ENCODE measurements at places on chromosomes 12 and 14. TPM values are rescaled to one million over a fixed set of nuclear protein-coding genes. Genes with fewer than 3 reads are reported as not detected.

The TAS2R7 gene
- total RNA-seq = 0.14 TPM

The MANSC4 gene
- 0.14 TPM for total RNA-seq

The RAB3IP gene
- 28.0 TPM for total RNA-seq

The ATP6V1D gene
- 127 TPM for total RNA-seq

The SRSF9 gene
- 196 TPM for total RNA-seq

The SLC25A21 gene
- 2.4 TPM for total RNA-seq

Measured in thoracic aorta endothelial cell (primary cell).